ENCODE measurements at places on chromosomes 5 and 9. TPM values are rescaled to one million over a fixed set of nuclear protein-coding genes. Genes with fewer than 3 reads are reported as not detected.

The IL31RA gene
- not detected for total RNA-seq

The PELO gene
- total RNA-seq = 62.2 TPM

The PTGER4 gene
- total RNA-seq = 18.4 TPM

The ENHO gene
- total RNA-seq = not detected

DNA sequence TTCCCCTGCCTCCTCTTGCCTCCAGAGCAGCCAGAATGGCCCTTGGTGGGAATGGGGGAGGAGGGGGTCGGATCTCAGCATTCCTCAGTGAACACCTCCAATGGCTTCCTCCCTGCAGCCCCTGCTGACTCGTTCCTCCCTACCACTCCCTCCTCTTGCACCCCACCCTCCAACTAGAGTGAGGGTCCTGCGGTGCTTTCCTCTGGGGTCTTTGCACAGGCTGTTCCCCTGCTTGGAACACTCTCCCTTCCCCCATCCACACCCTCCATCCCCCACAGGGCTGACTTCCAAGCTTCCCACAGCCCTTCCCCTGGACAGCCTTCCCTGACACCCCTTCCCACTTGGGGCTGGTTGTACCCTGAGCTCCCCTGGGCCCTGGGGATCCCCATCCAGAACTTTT, 70.4 kb upstream of the NEK6 start:
- H3K36me3 ChIP-seq = no peaks in the 10 kb centered on the region
- H3K27ac ChIP-seq = no peak overlapping the region
- no peaks in the 10 kb centered on the region for H3K4me1 ChIP-seq
- no peak overlapping the region for H3K4me3 ChIP-seq
- DNase-seq = no peak
